Esophagus mucosa (tissue), 1 donor: ENCODE measurements at places on chromosomes 3 and 15.
A peak's percentile ranks its signal among the peaks of the same experiment; 100 is the strongest.

DNA sequence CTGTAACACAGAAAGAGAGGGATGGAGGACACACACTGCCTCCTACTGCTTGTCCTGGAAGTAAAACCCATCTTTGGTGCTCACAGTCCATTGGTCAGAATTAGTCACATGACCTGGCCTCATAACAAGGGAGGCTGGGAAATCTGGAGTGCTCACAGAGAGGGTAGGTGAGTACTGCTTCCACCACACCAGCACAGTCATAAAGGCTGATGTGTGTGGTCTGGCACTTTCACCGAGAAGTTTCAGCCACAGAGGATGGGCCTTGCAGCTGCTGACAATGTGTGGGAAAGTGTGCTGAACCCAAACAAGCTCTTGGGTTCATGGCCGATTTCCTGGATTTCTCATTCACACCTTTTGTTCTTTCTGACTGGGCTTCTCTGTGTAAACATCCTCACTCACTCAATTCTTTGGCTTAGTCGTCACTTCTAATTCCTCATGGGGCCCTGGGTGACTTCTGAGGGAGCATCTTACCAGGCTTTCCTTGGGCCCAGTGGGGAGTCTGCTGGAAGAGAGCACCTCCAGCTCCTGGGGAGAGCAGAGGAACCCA is 100.7 kb downstream of the ASB7 start:
- peak; percentile 82 for ATAC-seq

- no peak for ATAC-seq
Measured at GRCh38 chr3:141241616-141242376, 10.2 kb downstream of the PXYLP1 start.

- peak; percentile 44 for ATAC-seq
Measured at GRCh38 chr3:98731720-98732285, 31.3 kb upstream of the ST3GAL6 start.

DNA sequence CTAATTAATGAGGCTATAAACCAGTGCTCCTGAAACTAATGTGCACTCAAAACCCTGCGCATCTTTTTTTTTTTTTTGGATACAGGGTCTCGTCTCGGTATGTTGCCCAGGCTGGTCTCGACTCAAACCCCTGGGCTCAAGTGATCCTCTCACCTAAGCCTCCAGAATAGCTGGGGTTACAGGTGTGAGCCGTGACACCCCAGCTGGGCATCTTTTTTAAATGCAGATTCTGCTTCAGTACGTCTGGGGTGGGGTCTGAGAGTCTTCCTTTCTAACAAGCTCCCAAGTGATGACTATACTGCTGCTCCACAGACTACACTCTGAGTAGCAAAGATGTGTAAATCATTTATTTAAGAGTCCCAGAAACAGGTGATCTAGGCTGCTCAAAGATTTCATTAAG is 73.0 kb downstream of the BFSP2 start:
- ATAC-seq: no peak

- ATAC-seq: peak; percentile 37
Measured at GRCh38 chr3:127002195-127003174, 19.6 kb downstream of the PLXNA1 start.

DNA sequence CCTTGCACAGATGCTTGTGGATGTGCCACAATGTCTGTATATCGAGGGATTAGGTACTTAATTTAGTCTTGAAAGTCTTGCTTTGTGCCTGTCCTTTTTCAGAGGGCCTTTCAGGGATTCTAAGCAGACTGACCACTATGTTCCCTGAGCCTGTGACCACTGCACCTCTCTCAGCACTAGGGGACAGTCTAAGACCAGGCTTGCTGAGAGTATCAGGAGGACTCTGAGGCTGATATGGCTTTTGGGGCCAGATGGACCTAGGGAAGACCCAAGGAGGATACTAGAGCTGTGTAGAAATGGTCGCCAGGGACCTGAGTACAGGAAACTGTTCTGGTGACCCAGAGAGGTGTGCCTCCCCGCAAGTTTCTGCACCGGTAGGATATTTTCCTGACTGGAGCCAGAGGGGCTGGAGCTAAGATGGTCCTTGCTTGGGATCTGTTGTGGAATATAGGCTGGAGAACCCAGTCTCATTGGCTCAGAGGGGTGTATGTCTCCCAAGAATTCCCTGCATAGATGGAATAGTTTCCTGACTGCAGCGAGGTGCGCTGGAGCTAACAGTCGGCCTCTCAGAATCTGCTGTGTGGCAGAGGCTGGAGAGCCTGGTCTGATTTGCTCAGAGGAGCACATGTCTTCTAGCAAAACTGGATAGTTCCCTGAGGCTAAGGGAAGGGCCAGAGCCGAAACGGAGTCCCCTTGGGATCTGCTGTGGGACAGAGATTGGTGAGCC is 213.2 kb upstream of the DCBLD2 start:
- ATAC-seq: peak; percentile 37

DNA sequence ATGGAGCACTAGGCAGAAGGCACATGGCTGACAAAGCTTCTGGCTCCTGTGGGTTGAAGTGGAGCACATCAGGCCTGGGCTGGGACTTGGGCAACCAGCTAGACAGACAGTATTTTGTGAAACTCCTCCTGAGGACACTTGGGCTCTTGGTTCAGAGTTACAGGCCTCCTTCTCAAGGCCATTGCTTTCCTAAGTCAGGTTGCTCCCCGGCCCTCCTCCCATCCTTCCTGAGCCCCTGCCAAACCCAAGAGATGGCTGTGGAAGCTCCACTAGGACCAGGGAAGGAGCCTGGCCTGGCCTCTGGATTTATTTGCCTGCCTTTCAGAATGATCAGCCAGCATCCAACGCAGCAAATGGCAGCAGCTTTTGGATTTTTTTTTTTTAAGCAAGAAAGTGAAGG is 56.3 kb downstream of the MAGEF1 start:
- ATAC-seq: no peak

- peak; percentile 83 for ATAC-seq
Measured at GRCh38 chr3:112751564-112752512, 94.8 kb downstream of the CD200R1L start.

DNA sequence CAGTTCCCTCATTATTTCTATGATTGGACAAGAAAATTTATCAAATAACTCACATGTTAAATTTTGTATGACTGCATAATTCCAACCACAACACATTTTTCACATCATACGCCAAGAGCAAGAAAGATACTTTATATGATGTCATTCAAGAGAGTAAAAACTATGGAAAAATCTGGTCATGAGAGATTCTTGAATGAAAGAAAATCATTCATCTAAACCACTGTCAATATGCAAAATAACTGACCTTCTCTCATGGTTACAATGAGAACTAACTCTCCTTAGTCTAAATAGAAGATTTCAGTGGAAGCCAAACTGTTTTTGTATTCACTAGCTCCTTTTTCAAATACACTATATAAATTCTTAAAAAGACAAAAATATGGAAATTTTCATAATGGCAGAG is 124.6 kb downstream of the CBLB start:
- no peak for ATAC-seq

GRCh38 chr15:28086175-28086703 is 12.9 kb downstream of the OCA2 start:
- peak; percentile 93 for ATAC-seq

GRCh38 chr3:48400824-48401433 is 28.9 kb downstream of the FBXW12 start:
- ATAC-seq: peak; percentile 39

- no peak for ATAC-seq
Measured at GRCh38 chr3:151555523-151555922, 94.7 kb upstream of the IGSF10 start.

- ATAC-seq: no peak
Measured at GRCh38 chr15:60682615-60683014, 203.7 kb upstream of the ICE2 start.

GRCh38 chr15:100464256-100464655 is 64.5 kb downstream of the CERS3 start:
- peak; percentile 85 for ATAC-seq

- ATAC-seq: peak; percentile 60
Measured at GRCh38 chr15:70160267-70160666, 62.5 kb upstream of the TLE3 start.

DNA sequence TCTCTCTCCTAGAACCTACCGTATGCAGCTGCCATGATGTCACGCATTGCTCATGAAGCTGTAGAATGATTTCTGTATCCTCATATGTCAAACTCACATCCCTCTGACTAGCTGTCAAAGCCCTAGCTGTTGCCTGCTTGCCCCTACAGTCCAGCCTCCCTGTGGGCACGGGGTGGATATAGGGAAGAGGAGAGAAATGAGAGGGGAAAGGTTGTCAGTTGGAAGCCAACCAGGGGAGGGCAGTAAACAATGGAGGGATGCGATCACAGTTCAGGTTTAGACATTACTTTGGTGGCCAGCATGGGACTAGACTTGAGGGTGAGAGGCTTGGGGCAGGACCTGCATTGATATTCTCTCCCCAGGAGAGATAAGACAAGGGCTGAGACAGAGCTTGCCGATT is 1.7 kb upstream of the HDGFL3 start:
- ATAC-seq: no peak

DNA sequence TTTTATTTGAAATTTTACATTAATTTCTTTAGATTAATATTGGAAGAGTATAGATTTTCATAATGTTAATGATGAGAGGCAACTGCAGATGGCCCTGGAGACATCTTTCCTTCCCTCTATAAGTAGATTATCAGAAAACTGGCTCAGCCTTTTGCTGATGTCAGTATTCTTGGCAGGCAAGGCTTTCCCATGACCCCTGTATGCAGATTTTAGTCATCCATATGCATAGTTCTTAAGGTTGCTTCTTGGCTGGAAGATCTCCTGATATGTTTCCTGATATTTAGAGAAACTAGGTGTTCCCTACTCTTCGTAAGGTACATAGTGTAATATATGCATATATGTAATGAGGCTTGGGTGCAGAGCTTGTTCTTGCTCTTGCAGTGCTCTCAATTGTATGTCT is 911.4 kb downstream of the EPHA3 start:
- no peak for ATAC-seq

GRCh38 chr3:183897606-183898005 is 12.9 kb upstream of the PARL start:
- peak; percentile 42 for ATAC-seq

- no peak for ATAC-seq
Measured at GRCh38 chr3:135991621-135992020, 26.1 kb downstream of the PPP2R3A start.

DNA sequence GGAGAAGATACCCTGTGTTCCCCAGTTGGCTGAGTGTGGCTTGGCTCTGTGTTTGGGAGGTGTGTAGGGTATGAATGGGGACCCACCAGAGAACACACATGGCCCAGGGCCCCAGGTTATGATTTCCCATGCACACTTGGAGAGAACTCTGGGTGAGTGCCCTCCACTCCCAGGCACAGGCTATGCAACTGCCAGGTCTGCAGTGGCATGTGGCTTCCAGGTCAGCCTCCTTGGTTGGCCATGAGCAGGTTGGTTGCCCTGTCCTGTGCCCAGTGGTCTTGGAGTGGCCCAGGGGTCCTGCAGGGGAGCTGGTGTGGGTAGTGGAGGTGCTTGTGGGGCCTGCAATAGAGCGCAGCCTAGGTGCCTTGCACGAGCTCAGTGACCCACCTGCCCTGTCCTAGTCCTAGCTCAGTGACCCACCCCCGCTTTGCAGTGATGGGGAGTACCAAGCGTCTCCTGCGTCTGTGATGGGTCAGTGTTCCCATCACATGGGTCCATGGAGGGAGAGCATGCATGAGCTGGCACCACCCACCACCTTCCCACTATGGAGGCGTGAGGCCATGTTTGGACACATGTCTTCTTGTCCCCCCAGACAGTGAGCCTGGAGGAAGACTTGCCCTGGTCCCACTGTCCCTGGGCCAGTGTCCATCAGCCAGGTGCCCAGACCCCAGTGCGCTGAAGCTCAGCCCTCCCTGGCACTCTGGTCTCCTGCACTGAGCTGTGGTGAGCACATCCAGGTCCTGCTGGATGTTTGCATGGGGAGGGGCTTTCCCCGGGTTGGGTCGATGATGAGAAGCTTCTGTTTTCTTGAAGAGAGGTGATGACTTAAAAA is 217.3 kb downstream of the SNRPN start:
- no peak for ATAC-seq

- ATAC-seq: no peak
Measured at GRCh38 chr3:188756241-188756640, 415.5 kb upstream of the TPRG1 start.

DNA sequence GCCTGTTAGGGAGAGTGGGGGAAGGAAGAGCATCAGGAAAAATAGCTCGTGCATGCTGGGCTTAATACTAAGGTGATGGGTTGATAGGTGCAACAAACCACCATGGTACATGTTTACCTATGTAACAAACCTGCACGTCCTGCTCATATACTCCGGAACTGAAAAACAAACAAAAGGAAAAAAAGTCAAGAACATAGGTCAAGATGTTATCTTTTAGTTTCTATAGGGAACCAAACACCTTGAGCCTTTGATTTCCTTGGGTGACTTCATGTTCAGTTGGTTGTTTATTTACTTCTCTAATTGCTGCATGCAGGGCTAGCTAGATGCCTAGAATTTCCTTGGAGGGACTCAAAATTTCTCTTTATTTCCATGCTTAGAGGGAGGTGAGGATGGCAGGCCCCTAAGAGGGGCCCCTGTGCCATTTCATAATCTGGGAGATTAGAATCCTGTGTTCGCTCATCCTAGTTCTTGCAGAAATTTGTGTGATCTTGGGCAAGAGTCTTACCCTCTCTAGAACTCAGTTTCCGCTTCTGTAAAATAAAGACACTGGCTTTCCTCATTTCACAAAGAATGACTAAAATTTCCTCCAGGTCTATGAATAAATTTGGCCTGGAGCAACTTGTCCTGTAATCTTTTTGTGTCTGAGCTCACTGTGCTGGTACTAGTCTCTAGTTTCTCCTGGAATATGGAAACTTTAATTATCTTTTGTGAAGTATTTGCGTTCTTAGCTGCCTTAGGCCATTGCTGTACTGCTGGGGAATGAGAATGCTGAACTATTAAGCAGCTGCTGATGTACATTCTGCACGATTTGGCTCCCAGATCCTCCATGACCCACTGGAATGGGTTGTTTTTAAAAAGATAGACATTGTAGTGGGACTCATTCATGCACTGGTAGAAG is 457.5 kb downstream of the EDEM1 start:
- ATAC-seq: no peak

- no peak for ATAC-seq
Measured at GRCh38 chr3:139774560-139775302, 97.0 kb upstream of the NMNAT3 start.

GRCh38 chr3:78991656-78992055 is 776.1 kb downstream of the ROBO1 start:
- no peak for ATAC-seq
